ENCODE measurements at places on chromosomes 7 and 10.

DNA sequence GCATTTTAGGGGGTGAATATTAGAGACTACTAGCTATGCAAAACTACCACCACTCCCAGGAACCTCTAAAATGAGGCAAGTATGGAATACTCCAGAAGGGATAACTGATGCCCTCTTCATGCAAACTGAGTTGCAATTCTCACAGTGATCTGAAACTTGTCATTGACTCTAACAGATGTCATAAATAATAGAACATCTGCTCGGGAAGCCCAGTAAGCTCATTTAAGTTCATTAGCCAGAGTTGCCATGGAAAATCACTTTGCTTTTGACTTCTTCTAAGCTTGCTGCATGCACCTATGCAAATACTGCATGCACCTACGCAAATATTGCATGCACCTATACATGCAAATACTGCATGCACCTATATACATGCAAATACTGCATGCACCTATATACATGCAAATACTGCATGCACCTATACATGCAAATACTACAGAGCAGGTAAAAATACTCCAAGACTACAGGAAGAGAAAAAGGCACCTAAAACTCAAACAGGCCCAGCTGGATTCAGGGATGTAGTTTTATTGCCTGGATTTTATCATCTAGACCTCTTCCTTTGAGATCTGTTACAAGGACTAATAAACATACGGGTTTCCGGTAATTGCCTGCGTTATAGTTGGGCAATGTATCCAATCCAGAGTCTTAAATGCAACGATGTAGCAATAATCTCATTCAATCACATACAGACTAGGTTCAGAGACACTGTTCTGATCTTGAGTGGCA, 1061.1 kb upstream of the AUTS2 start:
- no peak for DNase-seq

GRCh38 chr10:97717627-97718026, 4.1 kb downstream of the MARVELD1 start:
- no peak for DNase-seq

DNA sequence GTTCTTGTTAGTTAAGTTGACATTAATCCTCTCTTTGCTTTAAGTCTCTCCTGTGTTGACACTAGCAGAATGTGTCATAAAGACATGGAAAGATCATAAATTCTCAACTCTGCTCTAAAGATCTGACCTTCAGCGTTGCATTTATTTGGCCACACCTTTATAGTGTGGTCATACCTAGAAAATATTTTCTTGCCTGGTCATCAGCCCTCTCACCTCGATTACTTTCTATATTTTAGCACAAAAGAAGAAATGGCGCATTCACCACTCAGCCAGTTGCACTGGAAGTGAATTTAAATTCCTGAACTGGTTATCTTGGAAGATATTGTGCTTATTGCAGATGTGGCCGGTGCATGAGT, 96.7 kb upstream of the PDCD4 start:
- no peak for DNase-seq

DNA sequence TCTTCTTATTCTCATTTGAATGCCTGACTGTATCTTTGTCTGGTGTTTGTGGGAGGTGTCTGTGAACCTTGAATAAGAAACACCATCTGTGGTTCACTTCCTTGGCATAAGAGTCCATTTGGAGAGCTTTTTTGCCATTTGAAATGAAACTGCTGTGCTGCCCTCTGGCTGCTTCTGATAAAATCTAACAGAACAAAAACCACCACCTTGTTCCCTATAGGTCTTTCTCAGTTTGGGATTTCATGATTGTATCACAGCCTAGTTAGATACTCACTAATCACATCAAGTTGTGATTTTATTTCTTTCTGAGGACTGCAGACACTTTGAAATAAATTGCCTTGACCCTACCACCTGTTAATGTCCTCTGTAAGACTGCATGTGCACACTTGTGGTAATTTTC, 102.7 kb upstream of the FAM13C start:
- peak; percentile 3 for DNase-seq

GRCh38 chr7:49773218-49773935, at the start of gene VWC2:
TSS of gene VWC2 (plus strand) at chr7:49773638. CDS start at chr7:49775436, 1,798 bp downstream.
- DNase-seq, result no peak

DNA sequence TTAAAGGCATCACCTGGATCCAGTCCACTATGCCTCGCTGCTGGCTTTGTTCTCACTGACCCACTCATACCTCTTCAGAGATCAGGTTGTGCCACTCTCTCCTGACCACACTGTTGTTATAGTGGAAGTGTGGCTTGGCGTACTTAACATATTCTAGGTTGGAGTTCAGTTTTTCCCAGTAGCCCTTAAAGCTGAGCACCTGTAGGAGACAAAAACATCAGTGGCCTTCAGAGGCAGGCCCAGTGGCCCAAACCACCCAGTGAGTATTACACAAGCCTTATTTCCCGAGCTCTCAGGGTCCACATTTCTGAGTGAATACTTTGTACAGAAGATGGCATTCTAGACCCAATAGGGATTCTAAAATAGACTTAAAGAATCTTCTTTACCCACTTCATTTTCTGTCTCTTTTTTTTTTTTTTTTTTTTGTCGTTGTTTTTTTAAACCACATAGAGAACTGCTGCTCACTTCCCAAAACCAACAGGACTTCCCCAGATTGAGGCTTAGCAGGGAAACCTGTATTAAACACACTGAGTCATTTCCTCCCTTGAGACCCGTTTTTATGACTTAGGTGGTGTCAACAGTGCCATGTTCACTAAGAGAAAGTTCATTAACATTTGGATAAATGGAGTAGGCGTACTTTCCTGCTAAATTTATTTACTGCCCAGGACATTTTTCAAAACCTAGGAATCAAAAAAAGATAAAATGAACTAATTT, 85.8 kb downstream of the GSAP start:
- peak; percentile 71 for DNase-seq

- no peak for DNase-seq
Observed at GRCh38 chr10:74081941-74082718, 68.5 kb downstream of the AP3M1 start.

DNA sequence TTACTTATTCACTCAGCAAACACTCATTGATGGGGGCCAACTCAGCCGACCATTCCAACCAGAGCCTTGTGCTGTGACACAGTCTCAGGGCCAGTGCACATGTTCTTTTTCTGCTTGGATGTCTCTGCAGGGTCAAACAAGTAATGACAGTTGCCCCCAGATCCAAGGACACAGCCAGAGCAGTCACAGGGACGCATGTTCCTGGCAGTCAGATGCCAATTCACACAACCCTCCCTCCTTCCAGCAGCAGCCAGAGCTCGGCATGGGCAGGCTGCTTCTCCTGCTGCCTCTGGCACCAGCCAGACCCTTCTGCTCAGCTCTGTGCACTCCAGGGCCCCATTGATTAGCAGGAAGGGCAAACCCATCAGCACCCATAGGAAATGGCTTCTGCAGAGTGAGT, 20.3 kb downstream of the DRGX start:
- no peak for DNase-seq

GRCh38 chr10:29761916-29762315, 127.1 kb upstream of the SVIL start:
- DNase-seq, result no peak

DNA sequence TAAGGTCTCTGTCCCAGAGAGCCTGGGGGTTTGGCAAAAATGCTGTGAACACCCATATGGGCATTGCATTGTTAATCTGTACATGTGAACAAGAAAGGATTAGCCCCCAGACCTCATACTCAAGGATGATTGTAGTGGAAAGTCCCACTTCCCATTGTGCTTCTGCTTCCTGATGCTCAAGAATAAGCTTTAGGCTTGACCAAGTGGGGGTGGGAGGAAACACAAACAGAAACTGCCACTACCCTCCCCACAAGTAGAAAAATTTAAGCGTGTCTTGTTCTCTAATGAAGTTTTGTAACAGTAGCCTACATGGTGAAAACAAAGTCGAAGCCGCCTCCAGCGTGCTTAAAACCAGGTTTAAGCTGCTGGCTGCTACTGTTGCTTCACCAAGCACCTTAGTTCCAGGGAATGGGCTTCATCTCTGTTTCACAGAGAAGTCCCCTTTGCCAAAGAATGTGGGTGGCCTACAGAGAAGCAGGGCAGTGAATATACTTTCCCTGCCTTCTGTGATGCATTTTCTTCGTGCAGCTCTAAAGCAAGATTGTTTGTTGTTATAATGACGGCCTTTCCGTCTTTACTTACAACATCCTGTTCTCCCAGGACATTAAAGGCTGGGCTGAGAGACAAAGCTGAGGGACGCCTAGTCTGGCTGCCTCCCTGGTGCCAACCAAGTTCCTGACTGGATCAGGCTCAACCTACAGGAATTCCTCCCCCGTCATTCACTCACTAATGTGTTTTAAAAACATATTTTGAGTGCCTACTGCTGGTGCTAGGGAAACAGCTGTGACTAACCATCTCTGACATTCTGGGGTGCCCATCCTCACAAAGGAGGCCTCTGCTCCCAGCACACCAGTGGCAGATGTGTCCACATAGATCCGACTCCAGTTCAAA, 32.1 kb upstream of the CCSER2 start:
- peak; percentile 72 for DNase-seq

GRCh38 chr7:81688622-81689411, 81.0 kb downstream of the HGF start:
- DNase-seq, result no peak

DNA sequence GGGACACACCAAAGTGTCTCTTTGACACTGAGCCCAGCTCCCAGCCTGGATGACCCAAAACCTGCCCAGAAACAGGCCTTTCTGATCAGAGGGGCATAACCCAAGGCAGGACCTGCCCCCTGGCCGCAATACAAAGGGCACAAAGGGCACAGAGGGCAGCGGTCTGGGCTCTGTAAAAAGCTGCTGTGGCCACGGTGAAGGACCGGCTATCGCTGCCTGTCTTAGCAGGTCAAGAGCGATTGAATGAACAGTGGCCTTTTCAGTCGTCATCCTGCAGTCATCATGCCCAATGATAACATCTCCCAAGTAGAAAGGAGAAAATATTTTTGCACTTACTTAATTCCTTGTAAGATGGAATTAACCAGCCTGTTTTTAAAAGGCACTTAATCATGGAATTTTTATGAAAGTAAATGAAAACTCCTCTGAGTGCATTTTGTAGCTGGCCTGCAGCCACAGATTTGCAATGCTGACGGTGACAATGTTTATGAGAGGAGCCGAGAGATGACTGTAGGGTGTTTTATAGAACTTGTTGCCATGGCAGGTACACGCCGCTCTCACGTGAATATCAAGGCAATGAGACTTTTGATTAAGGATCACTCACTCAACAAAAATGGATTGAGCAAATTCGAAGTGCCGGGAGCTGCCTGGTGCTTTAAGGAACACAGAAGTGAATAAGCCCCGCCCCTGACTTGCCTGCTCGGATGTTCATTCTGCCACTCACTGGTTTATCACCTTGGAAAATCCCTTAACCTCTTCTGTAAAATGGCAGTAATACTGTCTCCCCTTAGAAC, 47.3 kb upstream of the BHLHA15 start:
- peak; percentile 78 for DNase-seq

DNA sequence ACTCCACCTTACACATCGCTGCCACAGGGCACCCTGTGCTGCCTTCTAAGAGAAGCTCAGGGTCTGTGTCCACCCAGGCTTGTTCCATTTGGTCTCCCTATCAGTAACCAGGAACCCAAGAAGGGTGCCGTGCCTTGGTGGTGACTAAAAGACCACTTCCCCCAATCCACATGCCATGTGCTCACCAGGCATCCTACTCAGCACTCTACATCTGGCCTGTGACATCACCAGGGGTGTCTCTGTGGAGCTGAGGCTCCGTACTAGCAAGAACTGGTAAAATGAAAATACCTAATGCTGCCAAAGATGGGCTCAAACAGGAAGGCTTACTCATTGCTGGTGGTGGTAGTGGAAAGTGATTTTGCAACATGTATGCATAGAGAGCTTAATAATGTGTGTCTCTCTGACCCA, 19.0 kb upstream of the C10orf71 start:
- peak; percentile 52 for DNase-seq

- DNase-seq, result no peak
Observed at GRCh38 chr7:85638394-85638793, 451.5 kb upstream of the SEMA3D start.

DNA sequence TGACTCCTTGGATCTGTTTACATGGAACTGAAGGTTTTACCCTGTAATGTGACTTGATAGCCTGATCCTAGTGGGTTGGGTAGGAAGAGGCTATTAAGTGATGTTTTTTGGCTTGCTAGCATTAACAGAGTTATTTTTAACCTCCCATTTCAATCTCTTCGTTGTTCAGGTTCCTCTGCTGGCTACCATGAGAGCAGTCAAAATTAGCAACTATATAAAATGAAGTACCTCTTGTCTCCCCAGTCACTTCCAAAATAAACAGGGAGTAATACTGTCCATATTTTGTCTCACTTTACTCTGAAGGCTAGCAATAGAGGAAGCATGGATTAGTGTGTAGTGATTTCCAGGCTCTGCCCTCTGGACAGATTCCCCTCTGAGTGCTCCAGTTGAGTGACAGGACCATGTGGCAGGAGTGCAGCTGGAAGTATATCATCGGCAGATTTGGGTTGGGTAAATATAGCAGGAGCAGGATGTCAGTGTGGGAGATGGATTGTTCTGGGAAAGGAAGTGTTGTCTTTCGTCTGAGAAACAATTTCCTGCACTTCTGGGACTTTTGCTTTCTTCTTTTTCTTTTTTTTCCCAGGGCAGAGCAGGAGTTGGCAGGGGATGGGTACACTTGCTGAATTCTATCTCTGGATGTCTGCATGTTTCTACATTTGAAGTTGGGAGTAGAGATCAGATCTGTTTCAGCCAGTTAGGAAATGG, 35.2 kb downstream of the GBF1 start:
- DNase-seq, result no peak

- DNase-seq, result no peak
Observed at GRCh38 chr10:50613726-50614443, 9.9 kb downstream of the SGMS1 start.

DNA sequence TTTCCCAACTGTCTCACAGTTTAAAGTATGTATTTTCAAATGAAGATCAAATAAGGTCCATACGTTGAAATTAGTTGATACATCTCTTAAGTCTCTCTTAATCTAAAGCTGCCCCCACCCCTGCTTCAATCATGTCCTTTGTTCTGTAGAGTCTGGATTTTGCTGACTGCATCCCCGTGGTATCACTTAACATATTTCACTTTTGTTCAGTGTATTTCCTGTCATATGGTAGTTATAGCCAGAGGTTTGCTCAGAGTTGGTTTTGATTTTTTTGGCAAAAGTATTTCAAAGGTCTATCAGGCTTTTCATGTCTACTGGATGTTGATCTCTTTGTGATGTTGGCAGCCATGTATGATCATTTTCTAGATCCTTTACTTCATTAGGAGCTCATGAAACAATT, 54.4 kb upstream of the ARID5B start:
- no peak for DNase-seq

DNA sequence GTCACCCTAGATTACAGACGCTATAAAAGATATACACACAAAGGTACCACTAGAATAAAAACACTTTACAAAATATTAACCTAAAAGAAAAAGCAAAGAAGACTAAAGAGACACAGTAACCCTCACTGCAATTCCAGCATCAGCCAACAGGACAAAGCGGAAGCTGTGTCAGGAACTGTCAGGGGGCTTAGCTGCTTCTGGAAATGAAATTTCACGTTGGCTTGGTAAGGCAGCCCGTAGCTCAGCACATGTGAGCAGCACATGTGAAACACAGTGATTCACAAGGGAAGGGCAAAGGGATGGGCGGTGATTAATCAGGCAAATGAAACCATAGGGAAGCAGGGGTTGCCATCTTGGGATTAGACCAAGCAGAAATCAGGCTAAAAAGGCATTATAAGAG, 195.4 kb downstream of the MGMT start:
- DNase-seq, result no peak

All from ELR (cell line).